CD4-positive, alpha-beta T cell (primary cell): ENCODE measurements at places on chromosomes 16 and 17. TPM values are rescaled to one million over a fixed set of nuclear protein-coding genes. Genes with fewer than 3 reads are reported as not detected.
A peak's percentile ranks its signal among the peaks of the same experiment; 100 is the strongest.

DNA sequence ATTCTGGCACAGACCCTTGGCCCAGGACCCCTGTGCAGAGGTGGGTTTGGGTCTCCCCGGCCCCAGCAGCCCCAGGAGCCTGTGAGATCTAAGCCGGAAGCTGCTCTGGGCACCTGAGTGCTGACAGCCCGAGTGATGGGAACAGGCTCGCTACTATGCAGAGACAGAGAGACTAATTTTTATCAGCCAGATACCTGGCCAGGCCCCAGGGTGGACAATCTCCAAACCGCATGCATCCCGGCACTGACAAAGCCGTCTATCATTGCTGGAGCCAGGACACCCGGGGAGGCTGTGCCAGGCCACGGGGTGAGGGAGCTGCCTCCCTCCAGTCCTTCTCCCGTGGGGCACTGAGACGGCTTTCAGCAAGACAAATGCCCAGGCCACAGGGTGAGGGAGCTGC, 25.0 kb downstream of the CBFA2T3 start:
- H3K27ac ChIP-seq: no peak overlapping the region
- H3K27me3 ChIP-seq: no peaks in the 10 kb centered on the region
- no peak for DNase-seq
- H3K4me1 ChIP-seq: peaks cover 7% of the 10 kb centered on the region
- no peaks in the 10 kb centered on the region for H3K36me3 ChIP-seq

DNA sequence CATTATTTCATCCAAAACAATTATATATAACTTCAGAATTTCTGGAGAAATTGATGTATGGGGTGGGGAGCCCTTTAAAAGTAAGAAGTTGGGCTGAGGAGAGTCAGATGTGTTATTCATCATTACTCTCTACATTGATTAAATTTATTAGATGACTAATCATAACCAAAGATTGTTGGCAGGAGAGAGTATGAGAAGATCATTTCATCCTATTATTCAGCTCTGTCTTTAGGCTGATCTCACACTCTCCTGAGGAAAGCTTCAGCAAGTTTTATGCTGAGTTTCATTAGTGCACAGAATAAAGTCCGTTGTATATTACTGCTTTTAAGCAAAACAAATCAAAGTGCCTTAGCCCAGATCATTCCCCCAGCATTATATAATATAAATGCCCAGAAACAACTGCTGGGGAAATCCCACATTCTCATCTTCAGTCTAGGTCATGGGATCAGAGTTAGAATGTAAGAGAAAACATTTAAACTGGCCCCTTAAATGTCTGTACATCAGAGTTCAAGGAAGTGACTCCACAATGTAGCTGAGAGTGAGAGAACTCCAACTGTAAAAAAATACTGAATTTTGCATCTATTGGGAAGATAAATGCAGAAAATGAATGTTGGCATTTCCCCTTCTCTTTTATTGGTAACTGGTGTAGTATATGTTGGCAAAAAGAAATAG, 130.1 kb upstream of the HLF start:
- no peaks in the 10 kb centered on the region for H3K4me1 ChIP-seq
- no peak overlapping the region for H3K4me3 ChIP-seq
- H3K27me3 ChIP-seq: no peaks in the 10 kb centered on the region
- no peaks in the 10 kb centered on the region for H3K36me3 ChIP-seq
- no peak for DNase-seq

- H3K4me3 ChIP-seq: no peak overlapping the region
- peaks cover 28% of the 10 kb centered on the region for H3K4me1 ChIP-seq
- no peak for DNase-seq
- no peak overlapping the region for H3K27ac ChIP-seq
- H3K36me3 ChIP-seq: no peaks in the 10 kb centered on the region
- peaks cover 49% of the 10 kb centered on the region for H3K27me3 ChIP-seq
Measured at GRCh38 chr16:30031477-30031918, 427 bp upstream of the TLCD3B start.

- H3K4me1 ChIP-seq: peaks cover 12% of the 10 kb centered on the region
- no peak overlapping the region for H3K4me3 ChIP-seq
- peaks cover 33% of the 10 kb centered on the region for H3K36me3 ChIP-seq
Measured at GRCh38 chr16:3842994-3843393, 37.5 kb downstream of the CREBBP start.

GRCh38 chr16:31077024-31077423, 2.8 kb downstream of the ZNF646 start:
- H3K4me1 ChIP-seq: peaks cover 40% of the 10 kb centered on the region
- H3K27ac ChIP-seq: no peak overlapping the region
- DNase-seq: no peak
- no peak overlapping the region for H3K4me3 ChIP-seq
- H3K36me3 ChIP-seq: peaks cover 56% of the 10 kb centered on the region

- no peak for DNase-seq
- no peak overlapping the region for H3K27ac ChIP-seq
- no peaks in the 10 kb centered on the region for H3K27me3 ChIP-seq
- no peaks in the 10 kb centered on the region for H3K36me3 ChIP-seq
Measured at GRCh38 chr17:37490638-37491614, 1.2 kb downstream of the DUSP14 start.

GRCh38 chr17:78142119-78142861, 3.9 kb upstream of the C17orf99 start:
- H3K27ac ChIP-seq: peak overlapping the region; percentile 21
- H3K4me3 ChIP-seq: no peak overlapping the region
- H3K36me3 ChIP-seq: peaks cover 46% of the 10 kb centered on the region

DNA sequence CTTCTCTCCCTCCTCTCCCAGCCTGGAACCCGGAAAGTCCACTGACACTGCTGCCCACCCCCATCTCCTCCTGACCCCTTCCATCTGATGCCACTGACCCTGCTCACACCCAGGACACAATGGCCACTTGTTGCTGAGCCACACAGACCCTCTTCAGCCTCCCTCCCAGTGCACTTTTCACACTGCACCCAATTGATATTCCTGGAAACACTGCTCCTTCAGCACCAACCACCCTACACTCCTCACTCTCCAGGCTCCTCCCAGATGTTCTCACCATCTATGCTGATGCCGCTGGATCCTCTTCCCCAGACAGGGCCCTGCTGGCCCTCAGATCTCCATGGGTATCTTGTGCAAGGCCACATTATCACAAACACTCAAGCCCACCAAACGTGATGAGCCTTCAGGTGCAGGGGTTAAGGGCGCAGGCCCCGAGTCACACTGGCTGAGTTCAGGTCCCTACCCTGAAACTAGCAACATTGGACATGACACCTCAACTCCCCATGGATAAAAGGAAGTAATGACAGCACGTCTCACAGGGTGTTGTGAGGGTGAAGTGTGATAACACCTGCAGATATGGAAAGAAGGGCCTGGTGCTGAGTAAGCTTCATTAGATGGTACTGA, 238.1 kb downstream of the ZNF423 start:
- H3K4me3 ChIP-seq: no peak overlapping the region
- H3K27ac ChIP-seq: no peak overlapping the region
- H3K27me3 ChIP-seq: no peaks in the 10 kb centered on the region
- no peak for DNase-seq
- H3K36me3 ChIP-seq: no peaks in the 10 kb centered on the region

The SYNGR3 gene
- 3.8 TPM for total RNA-seq

The KRT40 gene
- total RNA-seq: not detected

The PMFBP1 gene
- total RNA-seq: 1.6 TPM

The CDH3 gene
- total RNA-seq: 0.22 TPM

The TMEM92 gene
- total RNA-seq: not detected

The OTOP2 gene
- total RNA-seq: not detected

The HOXB2 gene
- 4.8 TPM for total RNA-seq
